Right ventricle myocardium inferior (tissue), 1 donor: ENCODE measurements at places on chromosomes 2 and 18. TPM values are rescaled to one million over a fixed set of nuclear protein-coding genes. Genes with fewer than 3 reads are reported as not detected.

SP140L gene
- 6.1 TPM for total RNA-seq

ADRA2B gene
- 6.9 TPM for total RNA-seq

MALL gene
- total RNA-seq, result 14.0 TPM

DES gene
- total RNA-seq, result 13,356 TPM

RNU2-63P gene
- total RNA-seq, result not detected

TSHZ1 gene
- total RNA-seq, result 23.1 TPM

ZNF804A gene
- total RNA-seq, result 0.05 TPM

TYMS gene
- 6.0 TPM for total RNA-seq

GKN1 gene
- total RNA-seq, result not detected

GREB1L gene
- total RNA-seq, result 6.4 TPM

ZNG1B gene
- 33.9 TPM for total RNA-seq

LINC00305 gene
- not detected for total RNA-seq

NTSR2 gene
- not detected for total RNA-seq

IL1A gene
- total RNA-seq, result not detected

TANK gene
- 30.9 TPM for total RNA-seq

EVX2 gene
- not detected for total RNA-seq

CHRNA1 gene
- total RNA-seq, result 0.19 TPM

ACTR1B gene
- total RNA-seq, result 60.3 TPM

POTEC gene
- total RNA-seq, result not detected

HAAO gene
- total RNA-seq, result 1.9 TPM

ANTXR1 gene
- total RNA-seq, result 31.9 TPM
